ENCODE measurements at places on chromosomes 16 and 17. TPM values are rescaled to one million over a fixed set of nuclear protein-coding genes. Genes with fewer than 3 reads are reported as not detected.

Gene HIC1
- total RNA-seq: 97.1 TPM

DNA sequence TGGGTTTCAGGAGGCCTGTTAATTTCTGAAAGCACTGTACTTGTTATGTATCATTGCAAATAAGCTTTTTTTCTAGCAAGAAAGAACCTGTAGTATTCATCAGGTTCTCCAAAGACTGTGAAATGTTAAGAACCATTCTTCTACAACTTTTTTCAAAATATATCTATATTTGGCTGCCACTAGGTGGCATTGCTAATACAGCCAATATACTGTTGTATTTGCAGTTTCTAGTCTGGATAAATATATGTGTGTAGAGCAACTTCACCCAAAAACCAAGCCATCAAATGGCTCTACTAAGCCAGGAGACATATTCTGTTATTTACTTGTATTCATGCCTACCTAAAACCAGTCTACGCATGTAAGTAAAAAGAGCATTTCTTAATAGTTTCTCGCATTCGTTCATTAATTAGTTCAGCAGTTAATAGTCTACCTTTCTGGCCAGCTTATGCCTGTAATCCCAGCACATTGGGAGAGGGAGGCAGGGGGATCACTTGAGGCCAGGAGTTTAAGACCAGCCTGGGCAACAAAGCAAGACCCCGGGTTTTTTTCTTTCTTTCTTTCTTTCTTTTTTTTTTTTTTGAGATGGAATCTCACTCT lies 39.5 kb downstream of the VMP1 start:
- DNase-seq: no peak

DNA sequence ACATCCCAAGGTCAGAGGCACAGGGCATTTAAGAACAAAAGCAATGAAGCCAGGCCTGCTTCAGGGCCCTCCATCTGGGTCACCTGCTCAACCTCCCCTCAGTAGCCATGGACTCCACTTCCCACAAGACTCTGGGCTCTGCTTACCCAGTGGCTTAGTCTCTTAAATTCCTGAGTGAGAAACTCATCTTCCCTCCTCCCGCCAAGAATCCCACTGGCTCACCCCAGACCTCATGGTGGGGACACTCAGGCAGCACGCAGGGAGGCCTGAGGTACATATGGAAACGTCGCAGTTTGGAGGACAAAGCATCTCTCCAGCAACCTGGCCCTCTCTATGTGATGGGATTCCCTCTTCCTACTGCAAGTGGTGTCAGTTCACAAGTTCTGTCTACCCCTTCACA lies 326.7 kb upstream of the CDH5 start:
- no peak for DNase-seq

DNA sequence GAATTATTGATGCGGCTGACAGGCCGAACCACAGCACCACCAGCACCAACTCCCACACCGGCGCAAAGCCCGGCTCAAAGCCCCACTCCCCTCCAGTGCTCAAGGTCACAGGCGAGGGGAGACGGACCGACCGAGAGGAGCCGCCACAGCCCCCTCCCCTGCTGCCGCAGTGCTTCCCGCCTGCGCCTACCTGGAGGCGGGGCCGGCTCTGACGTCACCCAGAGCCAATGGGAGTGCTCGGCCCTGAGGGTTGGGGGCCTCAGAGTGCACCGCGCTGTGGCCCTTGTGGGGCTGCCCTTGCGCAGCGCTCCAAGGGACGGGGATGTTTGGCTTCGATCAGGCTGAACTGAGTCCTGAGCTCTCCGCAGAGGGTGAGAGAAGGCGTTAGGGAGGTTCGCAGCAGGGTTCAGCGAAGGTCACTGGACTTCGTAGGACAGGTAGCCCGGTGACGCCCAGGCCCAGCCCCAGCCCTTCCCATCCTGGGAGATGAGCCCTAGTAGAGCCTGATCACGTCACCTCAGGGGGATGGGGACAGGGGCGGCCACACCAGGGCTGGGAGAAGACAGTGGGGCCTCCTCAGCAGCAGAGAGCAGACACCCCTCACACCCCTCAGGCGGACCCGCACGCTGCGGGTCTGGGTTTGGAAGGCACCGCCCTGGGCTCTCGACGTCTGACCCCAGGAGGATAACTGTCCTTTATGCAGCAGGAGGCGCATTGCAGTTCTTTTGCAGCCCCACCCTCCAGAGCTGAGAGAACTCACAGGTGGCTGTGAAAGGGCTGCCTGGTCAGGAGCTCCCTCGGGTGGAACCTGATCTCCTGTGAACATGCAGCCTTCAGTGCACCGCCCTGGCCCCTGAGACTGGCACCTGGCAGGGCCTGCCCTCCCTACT lies 1.5 kb downstream of the NDRG4 start:
- no peak for DNase-seq

GRCh38 chr16:31086629-31086906 lies 2.2 kb downstream of the PRSS53 start:
- DNase-seq: no peak

GRCh38 chr16:8660841-8661301 lies 13.5 kb upstream of the ABAT start:
- DNase-seq: peak; percentile 25

DNA sequence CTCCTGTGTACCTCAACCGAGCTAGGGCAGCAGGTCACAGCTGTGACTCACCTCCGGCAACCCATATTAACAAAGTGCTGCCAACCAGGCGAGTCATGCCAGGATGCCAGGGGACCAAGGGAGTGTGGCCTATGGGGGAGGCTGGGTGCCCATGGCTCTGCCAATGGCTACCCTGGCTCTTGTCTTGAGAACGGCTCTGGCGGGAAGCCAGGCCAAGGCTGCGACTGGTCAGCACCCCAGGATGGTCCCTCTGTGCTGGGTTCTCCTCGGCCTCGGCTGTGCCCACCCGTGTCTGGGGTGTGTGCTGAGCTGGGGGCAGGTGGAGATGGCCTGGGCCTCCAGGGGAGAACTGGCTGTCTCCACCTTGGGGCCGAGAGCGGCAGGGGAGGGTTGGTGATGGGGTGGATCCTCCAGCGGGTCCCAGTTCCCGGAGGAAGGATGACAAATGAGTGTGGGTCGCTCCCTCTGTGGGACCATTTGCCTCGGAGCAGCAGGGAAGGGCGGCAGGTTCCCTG lies 75.8 kb downstream of the MRC2 start:
- DNase-seq: no peak

- DNase-seq: no peak
These were observed 157.9 kb downstream of the IRX3 start for GRCh38 chr16:54128629-54129234.

GRCh38 chr16:65745-66144 lies 6.7 kb downstream of the RHBDF1 start:
- DNase-seq: no peak

GRCh38 chr16:82651921-82652601 lies 25.3 kb downstream of the CDH13 start:
- DNase-seq: no peak

Gene GFAP
- total RNA-seq: not detected

Gene ZPBP2
- total RNA-seq: not detected

DNA sequence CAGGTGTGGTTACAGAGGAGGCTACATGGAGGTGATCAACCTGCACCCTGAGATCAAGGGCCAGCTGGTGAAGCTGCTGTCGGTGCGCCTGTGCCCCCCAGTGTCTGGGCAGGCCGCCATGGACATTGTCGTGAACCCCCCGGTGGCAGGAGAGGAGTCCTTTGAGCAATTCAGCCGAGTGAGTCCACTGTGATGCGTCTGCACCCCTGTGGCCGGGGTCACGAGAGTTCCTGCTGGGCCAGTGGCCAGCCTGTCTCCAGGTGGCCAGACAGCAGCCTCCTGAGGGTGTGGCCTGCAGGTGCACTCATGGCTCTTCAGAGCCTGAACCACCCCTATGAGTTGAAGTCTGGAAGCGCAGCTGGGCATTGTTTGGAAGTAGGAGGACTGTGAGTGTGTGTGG lies 38.1 kb downstream of the GPT2 start:
- no peak for DNase-seq

Gene ESRP2
- total RNA-seq: 2.9 TPM

Gene CA7
- not detected for total RNA-seq

GRCh38 chr17:79813297-79814126 lies 16.6 kb upstream of the CBX8 start:
- no peak for DNase-seq

Gene PAGR1
- total RNA-seq: 33.7 TPM

GRCh38 chr16:83059237-83059636 lies 432.5 kb downstream of the CDH13 start:
- DNase-seq: no peak

GRCh38 chr17:67399676-67400075 lies 22.6 kb downstream of the PITPNC1 start:
- no peak for DNase-seq

Gene SPOP
- total RNA-seq: 33.0 TPM

GRCh38 chr16:86199182-86199581 lies 300.2 kb downstream of the IRF8 start:
- no peak for DNase-seq

DNA sequence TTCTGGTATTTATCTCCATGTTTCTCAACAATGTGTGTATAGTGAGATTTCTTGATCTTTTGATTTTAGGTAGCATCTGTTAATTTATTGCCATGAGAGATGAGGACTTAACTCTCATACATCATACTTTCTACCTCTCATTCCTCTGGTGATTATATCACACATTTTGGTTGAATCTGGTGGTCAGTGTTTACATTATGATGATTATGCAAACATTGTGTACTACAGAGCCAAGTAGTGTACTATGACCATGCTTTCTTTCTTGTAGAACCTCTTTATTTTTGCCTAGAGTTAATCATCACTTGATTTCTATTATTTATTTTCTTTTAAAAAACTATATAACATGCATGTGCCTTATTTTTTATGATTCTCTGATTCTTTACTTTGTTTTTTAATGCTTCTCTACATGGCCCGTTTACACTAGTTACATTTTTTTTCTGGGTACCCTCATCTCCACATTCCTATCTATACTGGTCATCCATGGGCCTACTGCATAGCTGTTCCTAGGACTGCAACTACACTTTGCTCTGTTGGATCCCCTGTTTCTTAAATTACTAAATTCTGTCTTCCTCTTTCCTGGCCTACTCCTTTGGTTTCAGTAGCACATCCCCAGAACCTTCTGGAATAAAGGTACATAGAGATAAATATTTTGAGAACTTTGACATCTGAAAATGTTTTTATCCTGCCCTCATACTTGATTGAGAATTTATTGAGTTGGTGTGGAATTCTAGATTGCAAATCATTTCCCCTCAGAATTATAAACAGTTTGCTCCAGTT lies 63.0 kb upstream of the LRRC37A3 start:
- no peak for DNase-seq

- DNase-seq: no peak
These were observed 33.6 kb upstream of the CCR7 start for GRCh38 chr17:40598619-40599467.

DNA sequence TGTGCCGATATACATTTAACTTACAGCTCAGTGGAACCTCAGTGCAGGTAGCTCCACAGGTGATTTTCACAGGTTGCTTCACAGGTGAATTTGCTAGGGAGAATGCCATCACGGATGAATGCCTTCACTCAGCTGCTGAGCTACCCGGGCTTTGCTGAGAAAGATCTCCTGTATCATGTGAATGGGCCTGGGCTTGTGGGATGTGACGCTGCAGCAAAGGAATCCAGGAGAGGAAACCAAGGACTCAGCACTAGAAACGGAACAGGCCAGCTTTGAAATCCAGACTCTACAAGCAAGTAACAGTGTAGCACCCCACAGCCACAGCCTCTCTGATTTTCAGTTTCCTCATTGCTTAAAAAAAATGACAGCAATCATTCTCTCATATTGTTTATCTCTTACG lies 271.4 kb upstream of the MAF start:
- DNase-seq: no peak

GRCh38 chr16:46843898-46844642 lies 13.1 kb upstream of the C16orf87 start:
- no peak for DNase-seq

DNA sequence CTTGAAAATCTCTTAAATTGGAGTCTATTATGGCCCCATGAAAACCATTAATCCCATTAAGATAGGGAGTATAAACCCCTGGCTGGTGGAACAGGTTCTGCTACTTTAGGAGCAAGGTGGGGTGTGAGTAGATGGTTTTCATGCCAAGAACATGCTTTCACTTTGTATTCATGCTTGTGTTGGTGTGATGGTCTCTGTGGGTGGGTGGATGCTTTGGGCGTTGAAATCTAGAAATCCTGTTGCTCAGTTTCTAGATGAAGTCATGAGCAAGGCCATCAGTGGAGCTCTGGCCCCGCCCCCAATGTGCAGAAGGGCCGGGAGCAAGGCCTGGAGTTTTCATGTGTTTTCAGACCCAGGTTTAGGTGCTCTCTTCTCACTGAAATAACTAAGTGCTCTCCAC lies 20.1 kb downstream of the PLD6 start:
- DNase-seq: no peak

DNA sequence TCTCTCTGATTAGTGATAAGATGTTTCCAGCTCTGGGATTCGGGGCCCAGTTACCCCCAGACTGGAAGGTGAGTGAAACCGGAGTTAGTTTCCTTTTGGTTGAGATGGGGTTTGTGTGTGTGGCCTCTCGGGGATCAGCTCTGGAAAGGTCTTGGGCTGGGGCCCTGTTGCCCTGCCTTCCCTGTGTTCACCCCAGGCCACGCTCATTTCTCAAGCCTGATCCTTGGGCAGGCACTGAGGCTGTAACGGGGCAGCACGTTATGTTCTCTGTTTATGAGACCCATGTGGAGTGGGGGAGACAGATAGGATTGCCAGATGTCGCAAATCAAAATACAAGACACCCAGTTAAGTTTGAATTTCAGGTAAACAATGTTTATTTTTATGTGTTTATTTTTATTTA lies 35.5 kb downstream of the CPNE2 start:
- no peak for DNase-seq

DNA sequence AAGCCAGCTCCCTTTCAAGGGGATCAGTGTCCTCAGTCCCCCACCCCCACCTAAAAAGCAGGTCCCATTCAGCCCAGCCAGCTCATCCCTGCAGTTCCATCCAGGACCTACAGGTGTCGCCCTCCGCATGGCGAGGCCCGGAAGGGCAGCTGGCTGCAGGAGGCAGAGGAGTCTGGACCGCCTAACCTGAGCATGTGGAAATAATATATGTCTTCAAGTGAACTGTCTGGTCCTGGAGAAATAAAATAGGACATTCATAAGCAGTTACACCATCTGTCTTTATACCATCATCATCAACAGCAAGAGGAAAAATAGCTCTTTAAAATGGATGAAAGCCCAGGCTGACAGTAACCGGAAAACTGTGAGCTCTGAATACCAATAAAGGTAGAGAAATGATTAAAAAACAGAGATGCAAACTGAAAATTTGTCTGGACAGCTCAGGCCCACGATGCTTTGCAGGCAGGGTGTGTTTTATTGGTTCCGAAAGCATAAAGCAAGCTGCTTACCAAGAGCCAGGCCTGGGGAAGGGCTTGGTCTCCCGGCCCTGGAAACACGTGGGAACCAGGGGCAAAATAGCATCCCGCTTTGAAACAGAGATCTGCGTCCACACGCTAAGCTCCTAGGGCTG lies 215.2 kb downstream of the ZFHX3 start:
- DNase-seq: no peak
